NCI-H774 (cell line): ENCODE measurements at places on chromosomes 3 and 15.
A peak's percentile ranks its signal among the peaks of the same experiment; 100 is the strongest.

GRCh38 chr3:15299036-15299435 is 33.4 kb downstream of the SH3BP5 start:
- DNase-seq, result no peak

GRCh38 chr3:81451611-81452010 is 309.8 kb downstream of the GBE1 start:
- DNase-seq, result no peak

DNA sequence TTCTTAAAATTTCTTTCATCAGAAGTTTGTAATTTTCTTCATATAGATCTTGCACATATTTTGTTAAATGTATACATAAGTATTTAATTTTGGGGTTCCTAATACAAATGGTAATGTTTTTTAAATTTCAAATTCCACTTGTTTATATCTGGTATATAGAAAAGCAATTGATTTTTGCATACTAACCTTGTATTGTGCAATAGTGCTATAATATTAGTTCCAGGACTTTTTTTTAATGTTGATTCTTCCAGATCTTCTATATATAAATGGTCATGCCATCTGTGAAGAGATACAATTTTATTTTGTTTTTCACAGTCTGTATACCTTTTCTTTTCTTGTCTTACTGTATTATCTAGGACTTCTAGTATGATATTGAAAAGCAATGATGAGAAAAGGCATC is 665.0 kb downstream of the OTOL1 start:
- no peak for DNase-seq

DNA sequence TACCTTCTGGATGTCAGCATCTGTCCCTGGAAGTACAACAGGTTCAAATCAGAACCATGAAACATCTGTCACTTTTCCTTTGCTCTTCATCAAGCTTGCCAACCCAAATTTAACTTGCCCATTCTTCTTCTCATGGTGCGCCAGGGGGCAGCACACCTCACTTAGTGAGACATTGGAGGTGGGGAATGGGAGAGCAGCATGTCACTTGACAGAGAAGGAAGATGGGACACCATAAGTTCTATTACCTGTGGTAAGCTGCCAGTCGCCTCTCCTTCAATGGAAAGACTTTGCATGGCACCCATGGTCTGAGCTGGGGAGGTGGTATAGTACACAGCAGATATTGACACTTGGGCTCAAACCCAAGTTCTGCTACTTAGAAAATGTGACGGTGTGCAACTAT is 2.9 kb downstream of the SCN5A start:
- DNase-seq, result no peak

GRCh38 chr3:53764026-53764775 is 82.0 kb downstream of the CHDH start:
- DNase-seq, result peak; percentile 37

- DNase-seq, result no peak
Observed at GRCh38 chr3:37949866-37950265, 40.7 kb upstream of the VILL start.

DNA sequence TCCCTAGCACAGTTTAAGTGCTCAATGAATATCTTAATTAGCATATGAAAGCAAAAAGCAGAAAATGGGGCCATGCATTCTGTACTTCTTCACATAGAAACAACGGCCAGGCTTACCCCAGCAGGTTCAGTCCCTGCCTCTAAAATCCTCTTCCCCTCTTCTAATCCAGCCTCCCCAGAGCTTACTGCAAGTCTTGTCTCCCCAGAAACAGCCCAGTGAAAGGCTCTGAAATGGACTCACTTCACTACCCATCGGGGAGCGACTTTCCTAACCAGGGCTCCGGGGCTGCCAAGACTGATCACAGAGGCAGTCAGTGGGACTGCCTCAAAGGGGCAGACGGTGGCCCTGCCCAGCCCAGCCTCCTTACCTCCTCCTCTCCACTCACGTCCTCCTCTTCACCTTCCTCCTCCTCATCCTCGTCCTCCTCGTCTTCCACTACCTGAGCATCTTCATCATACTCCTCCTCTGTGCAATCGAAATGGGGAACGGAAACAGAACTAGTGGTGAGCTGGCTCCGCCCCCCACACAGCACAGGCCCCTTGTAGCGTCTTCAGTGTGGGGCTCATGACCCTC is 38.0 kb downstream of the ANP32A start:
- DNase-seq, result no peak

DNA sequence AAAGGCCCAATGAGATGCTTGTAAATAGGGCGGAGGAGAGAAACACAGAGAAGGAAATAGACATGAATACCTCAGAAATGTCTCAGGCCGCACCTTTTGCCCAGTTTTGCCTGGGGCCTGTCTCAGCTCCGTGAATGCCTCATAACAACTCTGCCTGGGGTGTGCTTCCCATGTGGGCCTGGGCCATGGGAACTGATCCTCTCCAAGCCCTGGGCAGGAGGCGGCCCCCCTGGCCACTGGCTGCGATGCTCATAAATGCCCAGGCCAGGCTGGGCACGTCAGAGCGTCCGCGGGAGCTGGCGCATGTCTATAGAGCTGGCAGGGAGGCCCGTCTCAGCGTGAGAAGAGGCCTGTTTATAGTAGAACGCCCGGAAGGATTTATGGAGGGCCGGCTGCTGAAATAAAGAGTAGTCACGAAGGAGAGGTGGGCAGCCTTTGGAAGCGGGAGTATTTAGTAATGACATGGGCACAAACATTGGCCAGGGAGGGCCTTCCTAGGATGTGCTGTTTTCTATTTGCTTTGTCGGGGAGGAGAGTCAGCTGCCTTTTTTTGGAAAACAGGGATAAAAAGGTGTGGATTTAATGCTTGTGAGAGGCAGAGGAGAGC is 85.9 kb upstream of the IGF1R start:
- DNase-seq, result no peak

DNA sequence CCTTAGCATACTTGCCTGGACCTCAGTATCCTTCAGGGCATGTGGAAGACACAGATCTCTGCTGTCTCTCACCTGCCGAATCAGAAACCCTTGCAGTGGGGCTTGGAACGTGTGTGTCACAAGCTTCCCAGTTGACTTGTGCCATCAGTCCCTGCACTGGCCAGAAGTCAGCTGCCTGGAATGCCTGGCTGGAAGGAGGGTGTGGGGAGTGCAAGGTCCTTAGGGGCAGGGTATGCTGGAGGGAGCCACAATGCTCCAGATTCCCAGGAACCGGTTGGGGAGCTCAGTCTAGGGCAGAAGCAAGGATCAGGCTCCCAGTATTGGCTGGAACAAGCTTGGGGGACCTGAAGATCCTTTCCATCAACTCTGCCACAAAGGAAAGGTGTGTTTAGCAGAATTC is 27.1 kb downstream of the SPSB4 start:
- no peak for DNase-seq

DNA sequence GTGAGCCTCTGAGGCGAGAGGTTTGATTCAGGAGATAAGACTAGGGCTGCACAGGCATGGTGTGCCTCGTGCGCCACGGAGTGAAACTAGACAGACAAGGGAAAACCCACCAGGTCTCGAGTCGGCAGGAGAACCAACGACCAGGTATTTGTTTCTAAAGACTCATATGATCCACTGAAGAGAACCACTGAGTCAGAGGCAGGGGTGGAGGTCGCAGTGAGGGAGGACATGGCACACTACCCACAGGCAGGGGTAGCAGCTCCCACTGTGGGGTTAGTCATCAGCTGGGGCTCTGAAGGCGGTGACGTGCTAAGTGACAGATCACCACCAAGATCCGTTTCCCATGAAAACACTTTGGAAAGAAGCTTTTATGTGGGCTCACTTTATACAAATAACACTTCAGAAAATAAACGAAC is 45.7 kb downstream of the CHSY1 start:
- DNase-seq, result no peak

DNA sequence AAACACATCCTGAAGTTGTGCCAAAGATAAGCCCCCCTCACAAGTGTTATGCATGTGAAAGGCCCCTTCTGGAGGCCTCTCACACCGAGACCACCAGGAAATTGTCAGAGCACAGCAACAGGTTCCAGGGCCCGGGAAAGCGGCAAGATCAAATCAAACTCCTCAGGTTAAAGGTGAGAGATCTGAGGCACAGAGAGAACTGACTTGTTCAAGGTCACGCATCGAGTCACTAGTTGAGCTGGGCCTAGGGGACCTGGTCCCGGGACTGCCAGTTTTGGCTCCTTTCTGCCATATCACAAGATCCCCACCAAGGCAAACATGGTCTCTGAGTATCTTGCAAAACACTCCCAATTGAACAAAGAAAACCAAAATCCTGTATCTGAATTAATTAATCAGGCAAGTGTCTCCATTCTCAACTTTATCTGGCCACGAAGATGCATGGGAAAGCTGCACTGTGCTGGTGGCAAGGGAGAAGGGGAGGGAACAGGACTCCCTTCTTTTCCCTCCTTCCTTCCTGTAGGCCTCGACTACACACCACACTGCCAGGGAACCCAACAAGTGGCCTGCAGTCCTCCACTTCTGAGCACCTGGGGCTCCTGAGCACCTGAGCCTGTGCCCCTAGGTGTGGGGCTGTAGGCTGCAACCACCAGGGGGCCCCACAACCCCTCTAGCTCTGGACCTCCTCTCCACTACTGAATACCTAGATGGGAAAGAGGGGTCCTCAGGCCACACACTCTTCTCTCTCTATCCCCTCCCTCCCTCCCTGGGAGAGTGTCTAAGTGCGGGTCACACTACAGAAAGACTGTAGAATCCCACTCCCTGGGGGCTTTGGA is 37.3 kb downstream of the ANP32A start:
- DNase-seq, result no peak

DNA sequence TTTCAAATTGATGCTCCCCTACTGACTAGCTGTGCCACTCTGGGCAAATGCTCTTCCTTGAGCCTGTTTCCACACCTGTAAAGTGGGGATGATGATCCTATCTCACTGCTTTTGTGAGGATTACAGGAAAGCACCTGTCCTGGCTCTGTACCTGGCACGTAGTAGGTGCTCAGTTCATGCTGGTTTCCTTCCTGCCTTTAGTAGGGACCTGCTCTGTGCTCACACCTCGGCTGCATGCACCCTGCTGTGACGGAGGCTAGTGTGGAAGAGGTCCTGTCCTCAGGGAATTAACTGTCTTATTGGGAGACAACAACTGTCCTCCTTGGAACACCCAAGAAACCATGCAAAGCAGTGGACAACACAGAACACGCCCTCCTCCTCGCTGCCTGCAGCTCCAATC is 61.8 kb downstream of the RPL39L start:
- DNase-seq, result no peak

DNA sequence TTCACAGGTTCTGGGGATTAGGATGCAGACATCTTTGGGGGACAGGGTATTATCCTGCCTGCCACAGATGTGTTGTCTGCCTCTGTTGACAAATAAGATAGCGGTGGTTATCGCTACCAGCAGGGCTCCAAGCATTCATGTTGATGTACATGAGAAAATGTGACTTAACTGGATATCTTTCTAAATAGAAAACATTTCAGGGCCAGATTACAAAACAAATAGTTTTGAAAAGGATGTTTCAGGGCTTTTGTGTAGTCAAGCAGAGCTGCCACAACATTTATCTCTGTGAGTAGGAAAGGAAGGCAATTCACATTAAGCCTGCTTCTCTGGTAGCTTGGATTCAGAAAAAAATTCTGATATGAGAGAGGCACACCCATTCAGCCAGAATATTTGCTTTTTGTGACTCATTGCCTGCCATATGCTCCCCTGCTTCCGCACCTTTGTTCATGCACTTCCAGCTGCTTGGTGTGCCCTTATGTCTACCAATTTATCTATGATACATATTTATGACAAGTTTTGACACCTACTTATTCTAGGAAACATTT is 22.8 kb downstream of the PLS1 start:
- peak; percentile 59 for DNase-seq

DNA sequence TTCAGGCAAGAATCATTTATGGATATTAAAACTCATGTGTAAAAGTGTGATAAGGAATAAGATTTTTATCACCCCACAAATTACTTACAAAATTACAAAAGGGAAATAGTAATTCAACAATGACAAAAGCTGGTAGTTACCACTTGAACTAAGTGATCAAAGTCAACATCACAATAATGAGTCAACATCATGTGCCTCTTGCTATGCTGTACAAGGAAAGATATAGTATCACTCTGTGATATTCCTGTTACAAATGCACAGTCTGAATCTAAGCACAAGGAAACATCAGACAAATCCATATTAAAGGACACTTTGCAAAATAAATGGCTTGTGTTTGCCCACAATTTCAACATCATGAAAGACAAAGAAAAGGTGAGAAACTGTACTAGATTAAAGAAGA is 90.5 kb upstream of the PLCL2 start:
- DNase-seq, result no peak

GRCh38 chr15:83243634-83244033 is 36.0 kb upstream of the HDGFL3 start:
- no peak for DNase-seq

GRCh38 chr15:84996055-84996454 is 14.4 kb downstream of the PDE8A start:
- no peak for DNase-seq

DNA sequence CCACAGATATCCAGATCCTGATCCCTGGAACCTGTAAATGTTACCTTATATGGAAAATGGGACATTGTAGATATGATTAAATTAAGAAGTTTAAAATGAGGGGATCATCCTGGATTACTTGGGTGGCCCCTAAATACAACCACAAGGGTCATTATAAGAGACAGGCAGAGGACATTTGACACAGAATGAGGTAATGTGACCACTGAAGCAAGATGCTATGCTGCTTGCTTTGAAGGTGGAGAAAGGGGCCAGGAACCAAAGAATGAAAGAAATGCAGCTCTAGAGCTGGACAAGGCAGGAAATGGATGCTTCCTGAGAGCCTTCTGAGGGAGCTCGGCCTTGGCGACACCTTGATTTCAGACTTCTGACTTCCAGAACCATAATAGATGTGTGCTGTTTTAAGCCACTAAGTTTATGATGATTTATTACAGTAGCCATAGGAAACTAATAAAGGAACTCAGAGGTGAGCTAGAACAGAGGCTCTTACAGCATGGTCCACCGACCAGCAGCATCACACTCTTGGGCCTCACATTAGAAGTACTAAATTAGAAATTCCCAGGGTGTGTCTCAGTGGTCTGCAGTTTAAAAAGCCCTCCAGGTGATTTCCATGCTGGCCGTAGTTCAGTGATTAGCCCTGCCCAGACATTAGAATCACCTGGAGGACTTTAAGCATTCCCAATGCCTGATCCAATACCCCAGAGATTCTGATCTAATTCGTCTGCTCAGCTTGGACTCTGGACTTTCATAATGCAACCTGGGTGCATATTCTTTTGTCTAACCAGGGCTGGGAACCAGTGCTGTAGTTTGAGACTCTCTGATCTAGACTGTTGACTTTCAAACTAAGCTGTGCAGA is 7.5 kb downstream of the COLQ start:
- no peak for DNase-seq

DNA sequence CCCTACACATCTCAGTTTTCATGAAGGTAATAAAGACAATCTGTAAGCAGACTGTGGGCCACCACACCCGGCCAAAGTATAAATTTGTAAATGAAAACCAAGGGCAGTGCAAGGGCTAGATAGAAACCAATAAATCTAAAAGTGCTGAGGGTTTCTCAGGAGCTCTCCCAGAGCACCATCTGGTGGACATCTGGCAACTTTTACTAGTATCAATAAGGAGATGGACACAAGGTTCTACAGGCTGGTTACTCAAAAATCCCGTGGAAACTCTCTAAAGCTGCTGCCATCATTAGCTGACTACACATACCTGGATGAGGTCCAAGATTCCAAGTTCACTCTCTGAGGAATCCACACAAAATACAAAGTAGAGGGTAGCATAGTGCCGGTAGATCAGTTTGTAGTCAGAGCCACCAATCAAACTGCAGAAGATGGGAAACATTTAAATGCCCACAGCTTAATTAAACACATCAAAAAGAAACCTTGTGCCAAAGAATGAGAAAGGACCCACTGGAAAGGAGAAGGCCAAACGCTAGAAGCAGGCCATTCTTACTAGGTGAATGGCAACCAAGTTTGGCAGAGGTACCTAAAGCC is 5.5 kb downstream of the AP3S2 start:
- DNase-seq, result no peak
